Muscle of arm (tissue), 14 donors: ENCODE measurements at places on chromosomes 2 and 18. TPM values are rescaled to one million over a fixed set of nuclear protein-coding genes. Genes with fewer than 3 reads are reported as not detected.

- DNase-seq: peak; percentile 60
Measured at GRCh38 chr2:17879137-17879912, 858 bp downstream of the KCNS3 start.

DNA sequence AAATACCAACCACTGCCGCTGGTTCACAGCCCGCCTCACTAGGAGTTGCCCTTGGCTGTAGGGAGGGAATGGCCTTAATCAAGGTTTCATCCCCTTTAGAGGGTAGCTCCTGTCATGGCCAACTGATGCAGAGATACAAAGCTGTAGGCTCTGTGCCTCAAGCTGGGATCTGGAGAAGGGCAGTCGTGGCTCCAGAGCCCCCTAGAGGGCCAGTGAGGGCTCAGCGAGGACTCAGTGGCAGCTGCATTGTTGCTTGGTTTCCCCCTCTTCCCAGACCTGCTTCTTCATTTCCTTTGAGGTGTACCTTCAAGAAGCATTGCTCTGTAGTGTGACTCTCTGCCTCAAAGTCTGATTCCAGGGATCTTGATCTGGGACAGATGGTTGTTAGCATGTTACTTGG, 302.1 kb downstream of the LPIN1 start:
- DNase-seq: no peak

DNA sequence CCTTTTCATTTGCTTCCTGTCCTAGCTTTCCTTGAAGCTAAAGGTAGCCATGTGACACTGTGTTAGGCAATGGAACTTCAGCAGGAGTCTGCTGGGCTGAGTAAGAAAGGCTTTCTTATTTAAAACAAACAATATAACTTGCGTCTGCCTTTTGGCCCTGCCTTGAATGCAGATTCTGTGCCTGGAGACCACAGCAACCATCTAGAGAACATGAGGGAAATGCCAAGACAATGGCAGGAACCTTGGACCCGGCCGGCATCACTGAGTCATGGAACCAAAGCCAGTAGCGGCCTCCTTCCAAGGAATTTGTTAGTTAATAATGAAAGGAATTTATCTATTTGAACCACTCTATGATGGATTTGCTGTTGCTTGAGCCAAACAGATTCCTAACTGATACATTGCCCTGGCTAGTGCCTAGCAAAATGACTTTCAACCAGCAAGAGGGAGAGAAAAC, 207.5 kb upstream of the EPHA4 start:
- no peak for DNase-seq

DNA sequence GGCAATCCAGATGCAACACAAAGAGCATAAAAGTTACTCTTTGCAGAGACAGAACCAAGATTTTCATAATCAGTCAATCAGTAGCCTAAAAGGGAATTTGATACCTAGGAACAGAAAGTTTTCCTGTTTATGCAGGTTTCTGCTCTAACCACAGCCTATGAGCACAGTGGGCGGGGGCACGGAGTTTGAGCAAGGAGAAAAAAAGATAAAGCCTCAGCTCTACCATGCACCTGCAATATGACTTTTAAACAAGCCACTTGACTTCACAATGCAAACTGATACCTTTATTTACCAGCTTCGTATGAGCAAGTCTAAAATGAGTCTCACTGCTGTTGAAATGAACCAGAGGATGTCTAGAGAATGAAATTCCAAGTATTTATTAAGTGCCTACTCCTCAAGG, 5.6 kb upstream of the LRATD1 start:
- no peak for DNase-seq

GRCh38 chr2:235011929-235012631, 60.3 kb downstream of the SH3BP4 start:
- no peak for DNase-seq

DNA sequence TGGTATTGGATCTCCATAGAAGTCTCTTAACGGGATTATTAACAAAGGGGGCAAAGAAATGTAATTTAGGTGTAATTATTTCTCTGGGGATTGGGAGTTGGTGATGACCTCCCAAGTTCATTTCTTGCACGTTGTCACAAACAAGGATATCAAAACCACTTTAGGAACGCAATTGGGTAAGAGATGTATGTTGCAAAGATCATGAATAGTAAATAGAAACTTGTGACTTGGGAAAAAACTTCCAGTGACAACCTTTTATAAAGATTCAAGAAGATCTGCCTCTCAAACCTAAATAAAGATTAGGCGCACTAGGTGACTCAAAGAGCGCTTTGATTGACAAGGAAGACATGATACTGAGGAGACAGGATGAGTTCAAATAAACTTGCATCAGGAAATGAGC, 127.8 kb upstream of the TRIB2 start:
- no peak for DNase-seq

- no peak for DNase-seq
Measured at GRCh38 chr2:209496586-209496982, 72.7 kb downstream of the MAP2 start.

DNA sequence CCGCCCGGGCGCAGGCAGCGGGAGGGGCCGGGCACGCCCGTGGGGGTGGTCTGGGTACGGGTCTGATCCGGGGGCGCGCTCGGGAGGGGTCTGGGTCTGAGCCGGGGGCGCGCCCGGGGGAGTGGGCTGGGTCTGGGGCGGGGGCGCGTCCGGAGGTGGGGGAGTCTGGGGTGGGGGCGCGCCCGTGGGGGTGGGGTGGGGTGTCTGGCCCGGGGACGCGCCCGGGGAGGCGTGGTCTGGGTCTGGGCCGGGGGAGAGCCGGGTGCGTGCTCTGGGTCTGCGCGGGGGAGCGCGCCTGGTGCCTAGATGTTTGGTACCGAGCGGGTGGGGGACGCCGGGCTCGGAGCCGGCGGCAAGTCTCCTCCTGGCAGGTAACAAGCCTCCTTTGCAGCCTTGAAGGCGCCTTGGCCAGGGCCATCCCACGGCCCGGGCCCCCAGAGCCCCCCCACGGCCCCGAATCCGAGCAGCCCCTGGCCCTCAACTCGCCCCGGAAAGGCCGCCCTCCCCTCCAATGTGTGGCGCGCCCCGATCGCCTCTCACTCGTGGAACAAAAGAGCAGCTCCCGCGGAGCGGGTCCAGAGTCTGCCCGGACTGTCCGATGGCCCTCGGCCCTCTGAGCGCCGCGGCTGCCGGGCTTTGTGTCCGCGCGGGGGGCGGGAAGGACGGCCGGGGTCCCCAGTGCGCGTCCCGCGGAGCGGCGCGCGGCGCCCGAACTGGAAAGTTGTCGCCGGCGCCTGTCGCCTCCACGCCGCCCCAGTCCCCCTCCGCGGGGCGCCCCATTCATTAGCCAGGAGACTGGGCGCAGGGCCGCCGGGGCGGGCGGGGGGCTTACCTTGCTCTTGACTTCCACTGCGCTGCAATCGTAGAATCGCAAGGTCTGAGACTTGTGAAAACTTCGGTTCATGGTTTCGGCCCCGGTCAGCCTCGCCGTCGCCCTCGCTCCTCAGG, 595 bp downstream of the PARD6G start:
- peak; percentile 28 for DNase-seq

DNA sequence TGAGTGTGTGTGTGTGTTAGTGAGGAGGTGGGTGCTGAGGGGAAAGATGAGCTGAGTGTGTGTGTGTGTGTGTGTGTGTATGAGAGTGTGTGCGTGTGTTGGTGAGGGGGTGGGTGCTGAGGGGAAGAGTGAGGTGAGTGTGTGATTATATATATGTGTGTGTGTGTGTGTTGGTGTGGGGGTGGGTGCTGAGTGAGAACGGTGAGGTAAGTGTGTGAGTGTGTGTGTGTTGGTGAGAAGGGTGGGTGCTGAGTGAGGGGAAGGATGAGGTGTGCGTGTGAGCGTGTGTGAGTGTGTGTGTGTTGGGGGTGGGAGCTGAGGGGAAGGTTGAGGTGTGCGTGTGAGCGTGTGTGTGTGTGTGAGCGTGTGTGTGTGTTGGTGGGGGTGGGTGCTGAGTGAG, 322.0 kb upstream of the NT5C1B start:
- DNase-seq: no peak

DNA sequence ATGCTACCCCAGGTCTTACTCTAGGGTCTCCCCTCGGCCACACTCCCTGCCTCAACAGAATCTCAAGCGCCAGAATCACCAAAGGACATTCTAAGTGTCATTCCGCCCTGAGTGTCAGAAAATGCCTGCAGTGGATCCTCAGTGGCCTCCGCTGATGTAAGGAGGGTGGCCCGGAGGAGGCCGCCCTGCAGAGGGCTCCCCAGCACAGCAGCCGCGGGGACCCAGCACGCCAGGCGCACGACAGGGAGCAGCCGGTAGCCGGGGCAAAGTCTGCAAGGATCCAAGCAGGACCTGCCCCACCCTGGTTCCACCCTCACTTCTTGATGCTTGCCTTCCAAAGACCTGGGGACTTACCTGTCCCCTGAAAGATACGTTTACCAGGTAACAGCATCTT, 54.2 kb upstream of the ID2 start:
- no peak for DNase-seq

- no peak for DNase-seq
Measured at GRCh38 chr2:55109219-55109891, 59.1 kb upstream of the RTN4 start.

GRCh38 chr18:56884511-56884910, 233.4 kb downstream of the WDR7 start:
- no peak for DNase-seq

- no peak for DNase-seq
Measured at GRCh38 chr2:58959996-58960395, 718.9 kb upstream of the FANCL start.

GRCh38 chr2:240095556-240096523, 40.3 kb downstream of the COPS9 start:
- DNase-seq: no peak

GRCh38 chr2:105405291-105405690, 6.4 kb upstream of the FHL2 start:
- DNase-seq: no peak

DNA sequence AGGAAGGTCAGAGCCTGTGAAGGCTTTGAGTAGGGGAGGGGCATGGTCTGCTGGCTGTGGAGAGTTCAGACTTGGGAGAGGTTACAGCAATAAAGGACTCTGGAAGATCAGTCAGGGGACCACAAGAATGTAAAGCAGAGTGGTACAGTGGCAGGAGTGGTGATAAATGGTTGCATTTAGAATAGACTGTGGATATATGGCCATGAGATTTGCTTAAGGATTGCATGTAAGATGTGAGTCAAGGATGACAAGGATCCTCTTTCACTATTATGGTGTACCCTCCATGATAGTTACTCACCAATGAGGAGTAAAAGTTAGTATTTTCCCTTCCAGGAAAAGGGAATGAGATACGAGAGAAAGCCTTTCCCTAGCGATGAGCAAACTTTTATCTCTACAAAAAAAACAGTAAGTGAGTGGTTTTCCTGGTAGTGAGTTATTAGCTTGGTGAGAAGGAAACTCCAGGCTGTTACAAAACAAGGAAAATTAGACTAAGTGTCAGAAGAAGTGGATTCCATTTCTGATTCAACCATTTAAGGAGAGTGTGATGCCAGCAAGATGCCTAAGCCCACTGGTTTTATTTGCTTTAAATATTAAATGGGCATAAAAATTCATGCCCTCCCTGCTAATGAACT, 818.0 kb upstream of the ACVR2A start:
- no peak for DNase-seq

DNA sequence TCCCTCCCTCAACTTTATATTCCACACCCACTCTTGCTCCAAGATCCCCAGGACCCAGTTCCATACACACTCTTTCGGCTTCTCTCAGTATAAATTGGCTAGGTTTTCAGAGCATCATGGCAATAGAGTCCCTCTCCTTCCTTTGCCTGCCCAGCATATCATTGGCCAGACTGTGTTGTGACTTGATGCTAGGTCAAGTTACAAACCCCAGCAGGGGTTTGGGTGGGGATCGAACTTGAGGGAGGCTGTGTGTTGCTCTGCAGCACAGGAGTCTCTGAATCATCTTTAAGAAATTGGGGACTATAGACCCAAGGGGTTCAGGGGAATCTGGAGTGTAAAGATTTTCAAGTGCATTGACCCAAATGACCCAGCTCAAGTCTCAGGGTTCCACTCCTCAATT, 477.5 kb upstream of the MEIS1 start:
- DNase-seq: no peak

- DNase-seq: no peak
Measured at GRCh38 chr2:62287282-62287681, 91.4 kb downstream of the B3GNT2 start.

GRCh38 chr2:207725873-207726578, 14.6 kb downstream of the CCNYL1 start:
- no peak for DNase-seq

GRCh38 chr18:4445902-4446301, 9.2 kb downstream of the DLGAP1 start:
- DNase-seq: no peak

DNA sequence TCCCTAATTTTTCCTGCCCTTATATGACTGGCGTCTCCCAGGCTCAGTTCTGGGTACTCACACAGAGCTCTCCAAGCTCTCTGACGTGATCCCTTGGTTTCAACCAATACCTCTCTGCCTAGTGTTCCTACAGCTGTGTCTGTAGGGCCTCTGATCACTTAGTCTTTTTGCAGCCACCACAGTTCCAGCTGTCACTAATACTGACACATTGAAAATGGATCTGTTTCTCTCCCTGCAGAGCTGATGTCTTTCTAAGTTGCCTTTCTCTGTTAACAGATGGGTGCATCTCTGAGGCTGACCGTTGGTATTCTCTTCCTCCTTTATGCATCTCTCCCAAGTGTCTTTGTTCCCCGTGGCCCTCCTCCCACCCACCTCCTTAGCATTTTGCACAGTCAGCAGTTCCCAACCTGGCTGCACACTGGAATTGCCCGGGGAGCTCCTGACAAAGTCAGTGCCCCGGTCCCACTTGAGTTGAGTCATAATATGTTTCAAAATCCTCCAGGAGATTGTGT, 62.5 kb downstream of the CERS6 start:
- DNase-seq: no peak

DNA sequence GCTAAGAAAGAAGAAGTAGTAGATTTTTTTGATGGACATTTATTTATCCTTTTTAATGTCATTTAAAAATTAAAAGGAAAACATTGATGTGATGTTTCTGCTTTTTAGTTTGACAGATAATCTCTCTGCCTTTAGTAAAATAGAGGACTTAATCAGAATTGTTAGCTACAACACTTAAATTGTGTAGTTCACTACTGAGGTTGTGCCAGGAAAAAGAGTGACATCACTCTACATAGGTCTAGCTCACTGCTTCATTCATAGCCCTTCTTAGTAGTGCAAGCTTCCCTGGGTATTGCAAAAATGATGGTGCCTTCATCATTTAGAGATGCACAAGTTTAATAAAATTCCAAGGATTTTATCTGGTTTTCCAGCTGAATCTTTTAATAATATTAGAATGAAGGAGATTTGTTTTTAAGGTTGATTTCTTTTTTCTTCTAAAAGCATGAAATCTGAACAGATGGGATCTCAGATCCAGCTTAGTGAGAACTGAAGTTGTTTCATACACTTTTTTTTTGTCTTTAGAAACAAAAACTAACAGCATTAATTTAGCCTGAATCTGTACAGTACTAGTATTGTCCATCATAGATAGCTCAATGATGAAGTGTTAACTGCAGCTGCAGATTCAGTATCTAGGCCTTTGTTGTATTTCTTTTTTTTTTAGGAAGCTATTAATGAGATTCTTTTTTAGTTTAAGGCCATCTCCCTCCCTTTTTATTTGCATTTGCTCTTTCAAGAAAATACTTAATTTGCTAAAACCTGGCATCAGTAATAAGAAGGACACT, 20.6 kb upstream of the TMEFF2 start:
- DNase-seq: no peak

LYG2 gene
- not detected for polyA plus RNA-seq

EMILIN1 gene
- 72.3 TPM for polyA plus RNA-seq

PTPN18 gene
- polyA plus RNA-seq: 21.4 TPM

ZCCHC2 gene
- 9.7 TPM for polyA plus RNA-seq

PPP3R1 gene
- polyA plus RNA-seq: 46.9 TPM

TRIM43 gene
- polyA plus RNA-seq: not detected

LAMA3 gene
- not detected for polyA plus RNA-seq

LRRTM1 gene
- polyA plus RNA-seq: 0.72 TPM

TXNDC2 gene
- not detected for polyA plus RNA-seq
